Lower leg skin (tissue), 4 donors: ENCODE measurements at places on chromosomes 1 and 21.

DNA sequence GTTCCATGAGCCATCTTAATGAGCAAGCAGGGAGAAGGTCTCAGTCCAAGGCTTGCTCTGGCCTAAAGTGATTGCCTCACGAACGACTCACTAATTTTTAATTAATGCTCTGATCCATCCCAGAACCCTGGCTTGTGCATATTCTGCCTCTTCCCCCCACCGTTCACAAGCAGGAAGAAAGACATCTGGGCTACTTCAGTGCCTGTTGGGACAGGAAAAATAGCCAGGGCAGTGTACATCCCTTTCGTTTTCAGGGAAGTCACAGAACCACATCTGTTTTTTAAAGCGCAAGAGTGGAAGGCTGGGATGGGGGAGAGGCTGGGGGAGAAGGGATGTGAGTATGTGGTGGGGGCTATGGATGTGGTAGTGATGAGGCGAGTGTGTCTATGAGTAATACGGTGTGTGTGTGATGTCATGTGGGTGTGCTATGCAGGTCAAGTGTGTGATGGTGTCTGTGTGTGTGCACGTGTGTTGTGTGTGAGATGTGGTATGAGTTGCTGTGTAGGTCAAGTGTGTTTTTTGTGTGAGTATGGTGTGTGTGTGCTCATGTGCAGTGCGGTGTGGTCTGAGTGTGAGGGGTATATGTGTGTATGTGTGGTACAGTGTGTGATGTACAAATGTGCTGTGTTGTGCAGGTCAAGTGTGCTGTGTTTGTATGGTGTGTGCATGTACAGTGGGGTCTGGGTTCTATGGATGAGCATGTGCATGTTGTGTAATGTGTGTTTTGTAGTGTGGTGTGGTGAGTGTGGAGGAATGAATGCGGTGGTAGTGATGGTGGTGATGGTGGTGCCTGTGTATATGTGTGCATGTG, 64.9 kb upstream of the SYT6 start:
- DNase-seq: peak; percentile 23

- no peak for DNase-seq
These were observed 294.7 kb downstream of the SIPA1L2 start for GRCh38 chr1:232335261-232335660.

GRCh38 chr1:173491508-173491907, 14.4 kb downstream of the PRDX6 start:
- no peak for DNase-seq

DNA sequence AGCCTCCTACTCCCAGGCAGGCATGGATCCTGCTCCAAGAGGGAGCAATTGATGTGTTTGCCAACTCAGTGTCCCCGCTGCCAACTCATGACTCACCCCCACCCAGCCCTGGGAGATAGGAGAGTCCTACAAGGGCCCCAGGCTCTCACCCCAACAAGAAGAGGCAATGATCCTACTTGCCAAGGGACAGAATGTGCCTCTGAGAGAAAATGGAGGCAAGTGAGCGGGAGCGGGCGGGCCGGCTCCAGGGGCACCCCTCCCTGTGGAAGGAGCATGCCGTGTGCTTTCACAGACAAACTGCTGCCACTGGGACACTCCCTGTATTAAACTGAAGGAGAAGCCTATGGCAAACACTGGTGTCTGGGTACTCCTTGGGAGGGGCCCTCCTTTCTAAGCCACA, 16.7 kb downstream of the PKP1 start:
- DNase-seq: peak; percentile 80

DNA sequence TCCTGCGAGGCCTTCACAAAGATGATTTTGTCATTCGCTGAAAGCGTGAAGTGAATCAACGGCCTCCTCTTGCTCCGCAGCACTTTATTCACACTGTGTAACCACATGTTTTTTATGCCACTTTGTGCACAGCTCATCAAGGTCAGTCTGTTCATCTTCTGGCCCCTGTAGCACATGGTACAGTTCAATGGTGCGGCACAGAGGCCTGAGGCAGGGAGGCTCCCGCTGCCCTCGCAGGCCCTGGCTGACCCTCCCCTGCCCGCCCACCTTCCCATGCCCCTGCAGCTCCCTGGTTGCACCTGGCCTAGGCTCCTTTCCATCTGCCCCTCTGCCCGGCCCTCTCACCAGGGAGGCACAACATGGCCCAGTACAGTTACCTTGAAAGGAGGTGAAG, 87.5 kb downstream of the CD247 start:
- DNase-seq: no peak
